ENCODE measurements at places on chromosomes 5 and 9.
A peak's percentile ranks its signal among the peaks of the same experiment; 100 is the strongest.

- no peak for DNase-seq
Observed at GRCh38 chr9:124456341-124457078, 6.3 kb downstream of the ADGRD2 start.

GRCh38 chr9:100427366-100428263 lies 672 bp downstream of the MSANTD3 start:
- no peak for DNase-seq

DNA sequence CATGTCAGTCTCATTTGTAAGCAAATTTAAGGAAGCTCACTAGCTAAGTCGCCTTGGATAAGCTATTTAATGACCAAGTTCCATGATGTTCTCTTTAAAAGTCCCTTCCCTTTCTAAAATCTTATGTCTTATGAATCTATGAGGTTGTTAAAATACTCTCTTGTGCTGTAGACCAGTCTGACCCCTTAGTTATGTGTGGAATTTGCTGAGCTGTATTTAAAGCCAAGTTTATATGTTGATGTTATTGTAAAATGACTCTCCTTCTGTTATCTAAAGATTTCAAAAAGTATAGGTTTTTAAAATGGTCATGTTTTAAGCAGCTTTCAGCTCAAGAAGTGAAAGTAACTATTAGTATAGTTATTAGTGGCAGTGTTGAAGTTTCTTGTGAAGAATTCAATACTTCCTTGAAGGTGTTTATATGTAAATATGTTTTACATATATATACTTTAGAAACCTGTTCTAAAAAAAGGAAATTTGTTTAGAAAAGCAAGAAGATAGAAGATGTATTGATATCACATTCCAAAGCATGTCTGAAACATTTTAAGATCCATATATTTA lies 92.2 kb downstream of the CDC42SE2 start:
- no peak for DNase-seq

GRCh38 chr5:88952996-88953643 lies 70.1 kb upstream of the MEF2C start:
- no peak for DNase-seq

- no peak for DNase-seq
Observed at GRCh38 chr5:78953092-78953800, 31.9 kb downstream of the ARSB start.

GRCh38 chr5:57037355-57037754 lies 85.4 kb upstream of the MIER3 start:
- no peak for DNase-seq

DNA sequence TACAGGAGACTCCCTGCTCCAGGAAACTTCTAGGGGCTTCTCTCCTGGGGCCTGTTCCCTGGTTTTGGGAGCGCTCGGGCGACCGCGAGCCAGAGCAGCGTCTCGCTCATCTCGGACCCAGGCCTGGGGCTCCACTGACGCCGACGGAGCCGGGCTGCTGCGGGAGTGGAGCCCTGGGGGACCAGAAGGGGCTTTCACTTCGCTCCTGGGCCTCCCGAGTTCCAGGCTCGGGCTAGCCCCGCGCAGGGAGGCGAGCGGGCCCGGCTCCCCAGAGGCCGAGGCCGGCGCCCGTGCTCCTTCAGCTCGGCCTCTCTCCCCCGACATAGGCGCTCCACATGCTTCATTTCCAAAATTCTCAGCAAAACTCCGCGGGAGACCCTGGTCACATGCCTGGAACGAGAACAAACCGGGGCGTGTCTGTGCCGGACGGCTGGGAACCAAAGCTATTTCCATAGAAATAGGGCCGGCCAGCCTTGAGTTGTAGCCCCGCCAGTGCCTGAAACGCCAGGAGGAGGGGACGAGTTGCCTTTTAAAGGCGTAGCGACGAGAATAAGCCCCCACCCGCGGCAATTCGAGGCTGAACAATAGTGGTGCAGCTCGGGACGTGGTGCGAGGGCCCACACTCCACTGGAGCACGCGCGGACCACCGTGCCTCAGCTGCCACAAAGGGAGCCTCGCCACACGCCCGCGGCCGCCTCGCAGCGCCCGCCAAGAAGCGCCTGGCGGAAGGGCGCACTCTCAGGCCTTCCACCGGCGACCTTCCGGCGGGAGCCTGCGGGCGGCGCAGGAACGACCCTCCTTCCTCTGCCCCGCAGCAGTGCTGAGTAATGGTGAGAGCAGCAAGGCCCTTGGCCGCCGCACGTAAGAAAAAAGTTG lies 1.1 kb upstream of the G3BP1 start:
- peak; percentile 63 for DNase-seq

GRCh38 chr9:81776390-81776789 lies 87.0 kb upstream of the TLE1 start:
- DNase-seq = no peak

DNA sequence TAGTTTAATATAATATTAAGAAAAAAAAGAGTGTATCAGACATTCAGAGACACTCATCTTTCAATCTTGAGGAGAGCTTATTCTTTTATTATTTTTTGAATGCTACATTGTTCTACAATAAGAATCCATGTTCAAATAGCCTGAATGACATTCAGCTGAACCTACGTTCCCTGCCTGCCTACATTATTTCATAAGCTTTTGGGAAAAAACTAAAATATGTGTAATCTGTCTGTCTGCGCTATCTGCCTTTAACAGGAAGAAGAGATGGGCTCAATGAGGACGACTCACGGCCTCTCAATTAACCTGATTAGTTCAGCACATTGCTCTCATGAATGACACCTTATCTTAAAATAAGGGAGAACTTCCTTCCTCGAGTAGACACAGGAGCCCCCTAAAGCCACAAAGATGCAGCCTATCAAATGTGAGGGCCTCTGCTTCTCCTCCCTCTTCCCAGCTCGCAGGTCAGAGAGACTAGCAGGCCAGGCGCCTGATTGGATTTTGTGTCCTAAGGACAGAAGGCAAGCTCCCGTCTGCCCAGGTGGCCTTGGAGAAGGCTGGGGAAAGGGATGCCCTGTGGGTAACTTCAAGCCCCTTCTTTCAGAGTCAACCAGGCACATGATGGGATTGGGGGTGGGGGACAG lies 37.8 kb downstream of the EBF1 start:
- DNase-seq = no peak

DNA sequence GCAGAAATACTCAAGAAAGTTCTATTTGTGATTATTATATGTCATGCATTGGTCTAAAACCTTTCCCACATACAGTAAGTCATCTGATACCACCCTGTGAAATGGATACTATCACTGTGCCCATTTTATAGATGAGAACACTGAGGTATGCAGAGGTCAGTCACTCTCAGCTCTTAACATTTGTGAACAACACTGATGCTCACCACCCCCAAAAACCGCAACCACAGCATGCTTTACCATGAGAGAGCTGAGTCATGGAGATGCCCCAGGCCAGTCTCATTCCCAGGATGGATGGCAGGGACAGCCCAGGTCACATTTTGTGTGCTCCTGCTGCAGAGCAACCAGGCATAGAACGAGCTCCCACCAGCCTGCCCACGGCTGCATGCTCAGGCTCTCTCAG lies 53.5 kb upstream of the IRX1 start:
- DNase-seq = no peak

- DNase-seq = no peak
Observed at GRCh38 chr9:137470785-137471184, 11.7 kb upstream of the NSMF start.

DNA sequence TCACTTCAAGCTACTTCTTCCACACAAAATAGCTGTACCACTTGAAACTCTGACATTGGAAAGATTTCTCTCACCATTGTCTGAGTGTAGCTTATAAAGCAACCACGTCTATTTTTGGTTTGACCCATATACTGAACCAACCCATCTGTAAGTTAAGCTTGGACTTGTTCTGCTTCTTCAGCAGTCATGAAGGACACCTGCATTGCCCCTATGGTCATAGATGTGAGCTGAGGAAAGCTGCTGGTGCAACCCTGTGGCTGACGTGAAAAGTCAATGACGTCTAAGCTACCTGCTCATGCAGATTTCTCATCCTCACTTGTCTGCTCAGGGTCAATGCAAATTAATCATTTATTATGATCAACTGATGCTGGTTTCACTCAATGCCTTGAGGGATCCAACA lies 417.4 kb downstream of the CETN3 start:
- no peak for DNase-seq

DNA sequence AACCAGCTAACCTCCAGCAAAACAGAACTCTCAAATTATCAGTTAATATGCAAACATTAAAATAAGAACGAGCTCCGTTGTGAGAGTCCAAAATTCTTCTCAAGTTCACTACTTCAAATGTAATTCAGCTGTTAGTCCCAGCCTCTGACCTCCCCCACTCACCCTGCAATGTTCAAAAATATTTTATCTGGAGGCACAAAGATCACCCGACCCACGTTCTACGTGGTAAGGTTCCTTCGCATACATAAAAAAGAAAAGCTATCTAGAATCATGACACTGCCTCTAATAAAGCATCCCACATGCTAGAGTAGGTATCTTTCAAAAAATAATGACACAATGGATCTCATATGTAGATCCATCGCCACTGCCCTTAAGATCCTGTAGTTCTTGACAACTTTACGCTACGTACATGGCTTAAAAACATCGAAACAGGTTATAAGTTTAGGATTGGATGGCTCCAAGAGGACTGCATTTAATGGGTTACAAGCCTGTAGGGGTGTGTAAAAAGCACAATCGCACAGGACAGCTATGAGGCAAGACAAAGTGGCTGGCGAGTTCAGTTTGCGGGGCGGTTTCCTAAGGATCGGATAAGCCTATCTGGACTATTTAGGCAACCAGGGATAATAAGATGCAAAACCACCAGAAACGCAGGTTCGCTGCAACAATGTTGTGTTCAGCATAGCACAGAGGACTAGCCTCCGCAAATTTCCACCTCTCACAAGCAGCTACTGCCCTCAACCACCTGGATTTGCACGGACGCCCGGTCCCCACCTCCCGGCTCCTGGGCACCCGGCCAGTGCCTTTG lies 969 bp downstream of the CLK4 start:
- DNase-seq = no peak

GRCh38 chr9:127224178-127224882 lies 40.2 kb upstream of the GARNL3 start:
- DNase-seq = peak; percentile 34

DNA sequence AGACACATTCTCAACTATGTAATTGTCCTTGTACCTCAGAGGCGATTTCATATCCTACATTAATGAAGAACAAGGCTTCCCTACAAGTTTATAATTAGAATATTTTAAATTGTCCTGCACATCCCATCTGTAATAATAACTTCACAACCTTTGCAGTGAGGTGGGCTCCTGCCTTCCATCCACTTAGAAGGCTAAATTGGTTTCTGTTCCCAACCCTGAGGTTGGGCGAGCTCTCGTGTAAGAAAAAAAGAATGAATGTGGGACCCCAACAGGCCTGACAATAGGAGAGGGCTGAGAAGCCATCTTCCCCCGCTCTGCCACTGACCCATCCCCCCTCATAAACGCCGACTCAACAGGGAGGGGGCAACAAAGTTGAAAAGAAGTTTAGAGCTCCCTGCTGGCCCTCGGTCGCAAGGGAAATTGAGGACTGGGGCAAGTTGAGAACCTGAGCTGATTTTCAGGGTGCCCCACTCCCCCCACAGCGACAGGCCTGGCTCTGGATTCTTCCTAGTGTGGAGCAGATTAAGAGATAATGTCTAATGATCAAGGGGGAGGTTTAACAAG lies 9.4 kb downstream of the BARHL1 start:
- DNase-seq = no peak

DNA sequence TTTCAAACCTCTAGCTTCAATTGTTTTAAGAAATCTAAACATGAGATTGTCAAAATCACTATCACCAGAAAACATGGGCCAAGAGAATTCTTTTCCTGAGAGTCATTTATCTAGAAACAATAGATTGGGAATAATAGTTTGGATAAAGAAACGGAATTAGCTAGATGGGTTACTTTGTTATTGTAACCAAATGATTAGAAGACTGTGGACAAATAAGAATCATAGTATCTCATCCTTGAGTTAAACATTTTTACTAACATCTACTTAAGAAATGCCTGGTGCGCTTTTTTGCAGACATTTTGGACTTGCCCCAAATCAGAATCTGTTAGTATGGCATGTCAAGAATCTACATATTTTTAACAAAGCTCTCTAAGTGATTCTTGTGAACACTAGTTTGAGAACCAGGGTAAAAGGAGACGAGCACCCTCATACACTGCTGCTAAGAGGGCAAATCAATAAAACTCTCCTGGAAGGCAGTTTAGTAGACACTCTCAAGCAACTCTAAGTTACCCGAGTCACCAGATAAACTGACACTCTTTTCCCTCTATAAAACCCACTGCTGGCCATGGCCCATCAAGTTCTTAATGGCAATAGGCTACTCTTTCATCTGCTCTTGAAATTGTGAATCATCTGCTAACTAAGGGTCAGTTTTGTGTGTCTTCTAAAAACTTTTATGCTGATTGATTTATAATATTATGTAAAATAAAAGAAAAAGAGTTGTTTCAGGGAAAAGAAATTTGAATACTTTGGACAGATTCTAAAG lies 39.1 kb downstream of the TPD52L3 start:
- DNase-seq = no peak

DNA sequence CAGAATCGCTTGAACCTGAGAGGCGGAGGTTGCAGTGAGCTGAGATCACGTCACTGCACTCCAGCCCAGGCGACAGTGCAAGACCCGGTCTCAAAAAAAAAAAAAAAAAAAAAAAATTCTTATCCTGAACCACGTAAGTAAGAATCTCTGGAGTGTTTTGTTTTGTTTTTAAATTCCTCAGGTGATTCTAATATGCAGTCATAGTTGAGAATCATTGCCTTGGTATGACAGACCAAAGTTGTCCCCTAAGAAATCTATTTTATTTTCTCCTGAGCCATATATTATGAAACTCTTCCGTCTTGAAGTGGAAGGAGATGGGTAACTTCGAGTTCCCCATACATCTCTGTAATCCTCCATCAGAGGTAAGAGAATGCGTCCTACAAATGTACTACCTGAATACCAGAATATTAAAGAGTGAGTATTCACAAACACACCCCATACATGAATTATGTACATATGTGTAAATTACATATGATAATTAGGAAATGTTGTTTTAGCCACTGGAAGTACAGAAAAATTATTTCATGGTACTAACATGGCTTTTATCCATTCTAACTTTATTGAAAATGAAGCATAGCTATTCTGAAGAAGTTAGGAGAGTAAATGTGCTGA lies 26.7 kb upstream of the SVEP1 start:
- DNase-seq = no peak

DNA sequence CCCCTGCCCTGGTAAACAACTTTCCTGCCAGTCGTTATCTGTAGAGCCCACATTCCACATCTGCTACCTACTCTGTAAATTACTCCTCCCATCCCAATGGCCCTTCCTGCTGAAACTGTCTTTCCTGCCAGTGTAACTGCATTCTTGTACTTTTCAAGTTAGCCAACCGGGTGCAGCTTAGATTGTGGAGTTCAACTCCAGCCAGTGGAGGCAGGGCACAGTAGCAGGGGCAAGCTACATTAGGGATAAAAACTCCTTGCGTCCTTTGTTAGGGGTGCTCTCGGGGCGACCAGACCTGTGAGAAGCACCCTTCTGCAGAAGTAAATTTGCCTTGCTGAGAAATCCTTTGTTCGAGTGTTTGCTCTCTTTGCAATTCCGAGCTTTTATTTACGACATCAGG lies 639.0 kb upstream of the TYRP1 start:
- DNase-seq = no peak

- DNase-seq = no peak
Observed at GRCh38 chr5:139472386-139473030, 1.7 kb downstream of the SMIM33 start.

GRCh38 chr5:142749321-142749720 lies 20.9 kb upstream of the ARHGAP26 start:
- DNase-seq = no peak

Measured in astrocyte of the cerebellum (primary cell).